Transverse colon (tissue), 4 donors: ENCODE measurements at places on chromosomes 6 and 20. TPM values are rescaled to one million over a fixed set of nuclear protein-coding genes. Genes with fewer than 3 reads are reported as not detected.

- no peak for DNase-seq
Measured at GRCh38 chr20:48003021-48003420, 217.7 kb upstream of the SULF2 start.

DNA sequence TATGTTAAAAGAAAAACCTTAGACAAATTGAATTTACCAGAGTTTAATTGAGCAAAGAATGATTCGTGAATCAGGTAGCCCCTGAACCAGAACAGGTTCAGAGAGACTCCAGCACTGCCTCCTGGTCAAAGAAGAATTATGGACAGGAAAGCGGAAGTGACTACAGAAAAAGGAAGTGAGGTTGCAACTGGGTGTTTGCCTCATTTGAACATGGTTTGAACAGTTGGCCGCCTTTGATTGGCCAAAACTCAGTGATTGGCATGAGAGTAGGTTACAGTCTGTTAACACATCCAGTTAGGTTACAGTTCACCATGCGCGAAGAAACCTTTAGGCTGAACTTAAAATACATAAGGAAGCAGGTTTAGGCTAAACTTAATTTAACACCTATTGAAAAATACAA, 248.8 kb downstream of the TFAP2A start:
- no peak for DNase-seq

CTAGE9 gene
- not detected for total RNA-seq

CLIC1 gene
- total RNA-seq = 375 TPM

DNA sequence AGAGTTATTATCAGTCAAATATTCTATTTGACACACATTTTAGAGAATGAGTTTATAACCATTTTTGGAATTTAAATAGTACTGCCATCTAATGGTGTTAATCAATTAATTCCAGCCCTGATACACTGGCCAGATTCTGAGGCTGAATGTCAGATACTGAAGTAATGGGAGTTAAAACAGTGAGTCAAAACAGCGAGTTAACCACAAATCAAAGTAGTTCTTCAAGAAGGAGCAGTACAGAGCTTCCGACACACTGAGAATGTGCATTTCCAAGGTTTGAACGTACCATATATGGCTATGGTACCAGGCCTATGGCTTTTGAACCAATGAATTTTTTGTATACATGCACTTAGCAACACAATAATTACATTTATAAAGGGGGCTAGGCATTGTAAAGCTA, 11.3 kb upstream of the CEP43 start:
- DNase-seq = no peak

AGPAT4 gene
- 6.4 TPM for total RNA-seq

GRCh38 chr20:46990596-46991104, 96.0 kb downstream of the EYA2 start:
- DNase-seq = no peak
